Activated CD4-positive, alpha-beta T cell treated with anti-CD3 and anti-CD28 coated beads, Interleukin-2, amount 50 U/mL, for 48 hours (primary cell): ENCODE measurements at places on chromosomes 11 and 22.
A peak's percentile ranks its signal among the peaks of the same experiment; 100 is the strongest.

GRCh38 chr22:26295563-26296126, 126.4 kb downstream of the SEZ6L start:
- no peak for DNase-seq

- no peak for DNase-seq
Measured at GRCh38 chr11:34999453-34999852, 83.0 kb downstream of the PDHX start.

DNA sequence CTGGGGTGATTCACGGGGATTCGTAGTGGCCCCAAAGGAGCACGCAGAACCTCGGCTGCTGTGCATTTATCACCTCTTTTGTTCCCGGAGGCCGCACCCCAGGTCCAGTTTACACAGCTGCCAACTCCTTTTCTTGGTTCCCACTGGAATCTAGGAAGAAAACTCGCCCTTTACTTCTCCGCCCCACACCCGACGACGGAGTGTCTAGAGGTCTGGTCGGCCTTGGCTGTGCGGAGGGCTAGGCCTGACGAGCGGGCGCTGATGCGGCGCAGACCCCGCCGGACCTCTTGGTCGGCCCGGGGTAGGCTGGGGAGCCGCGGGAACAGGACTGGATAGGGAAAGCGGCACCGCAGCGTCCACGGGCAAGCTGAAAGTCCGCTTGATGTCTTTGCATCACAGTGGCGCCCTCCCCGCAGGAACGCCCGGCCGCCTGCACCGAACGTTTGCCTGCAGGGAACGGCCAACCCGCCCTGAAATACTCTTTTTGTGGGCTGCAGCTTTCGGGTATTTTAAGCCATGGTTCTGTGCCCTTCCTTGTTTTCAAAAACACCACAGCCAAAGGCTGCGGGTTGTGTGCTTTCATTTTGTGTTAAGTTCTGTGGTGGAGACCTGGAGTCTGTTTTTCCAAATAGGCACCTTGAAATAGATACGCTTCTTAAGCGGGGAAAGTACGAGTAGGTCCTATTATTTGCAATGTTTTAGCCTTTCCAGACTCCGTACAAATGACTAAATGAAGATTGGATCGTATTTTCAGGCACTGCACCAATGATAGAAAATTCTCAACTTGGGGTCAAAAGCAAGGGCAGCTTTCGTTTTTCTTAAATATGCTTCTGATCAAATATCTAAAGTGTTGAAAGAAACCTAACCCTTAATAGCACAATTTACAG, 829 bp upstream of the ZBED5 start:
- peak; percentile 54 for DNase-seq

GRCh38 chr22:39276440-39277141, 31.8 kb upstream of the PDGFB start:
- DNase-seq: no peak

DNA sequence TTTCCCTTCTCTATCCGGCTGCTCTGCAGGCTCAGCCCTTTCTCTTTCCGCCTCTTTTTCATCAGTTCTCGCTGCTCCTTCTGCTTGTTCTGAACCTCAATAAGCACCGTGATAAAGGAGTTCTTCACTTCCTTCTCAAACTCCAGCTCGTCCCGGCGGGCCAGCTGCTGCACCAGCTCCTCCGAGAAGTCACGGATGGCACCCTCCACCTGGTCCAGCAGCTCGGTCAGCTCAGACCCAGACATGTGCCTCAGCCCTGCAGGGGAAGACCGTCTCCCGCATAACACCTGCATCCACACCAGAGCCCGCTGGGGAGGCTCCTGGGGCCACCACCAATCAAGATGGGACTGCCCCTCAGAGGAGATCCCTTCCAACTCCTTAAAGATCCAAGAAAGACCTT, 40.2 kb downstream of the FEZ1 start:
- DNase-seq: no peak

DNA sequence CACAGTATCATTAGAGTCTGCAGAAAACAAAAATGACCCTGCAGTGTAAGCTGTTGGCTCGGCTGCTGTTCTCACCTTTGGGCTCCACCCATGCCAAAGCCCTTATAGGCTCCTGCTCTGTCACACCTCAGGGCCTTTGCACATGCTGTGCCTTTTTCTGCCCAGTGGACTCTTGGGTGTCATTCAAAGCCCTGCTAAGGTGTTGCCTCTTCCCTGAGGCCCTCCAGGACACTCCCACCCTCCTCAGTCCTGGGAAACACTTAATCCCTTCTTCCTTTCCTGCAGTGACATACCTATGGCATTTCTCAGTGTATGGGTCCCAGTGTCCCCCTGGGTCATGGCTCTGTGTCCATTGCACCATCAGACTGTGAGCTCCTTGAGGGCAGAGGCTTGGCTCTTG, 29.1 kb upstream of the CACNG2 start:
- no peak for DNase-seq

GRCh38 chr11:128904303-128904655, 13.1 kb downstream of the KCNJ5 start:
- DNase-seq: no peak

- DNase-seq: no peak
Measured at GRCh38 chr11:27085605-27086004, 45.0 kb downstream of the BBOX1 start.

DNA sequence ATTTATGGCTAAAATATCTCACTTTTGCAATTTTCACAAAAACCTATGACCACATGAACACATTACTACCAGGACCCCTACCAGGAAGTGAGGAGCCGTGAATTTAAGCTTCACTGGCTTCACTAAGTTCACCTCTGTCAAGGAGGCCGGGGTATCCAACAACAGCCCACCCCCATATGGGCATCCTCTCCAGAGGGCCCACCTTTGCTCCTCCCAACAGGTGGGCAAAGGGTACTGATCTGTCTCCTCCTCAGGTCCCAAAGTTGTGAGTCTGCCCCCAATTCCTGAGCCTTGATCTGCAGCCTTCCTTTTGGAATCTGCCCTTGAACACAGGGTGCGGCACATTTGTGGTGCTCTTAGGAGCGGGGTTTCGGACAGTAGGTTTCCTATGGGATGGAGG, 66.9 kb downstream of the OTOG start:
- no peak for DNase-seq

DNA sequence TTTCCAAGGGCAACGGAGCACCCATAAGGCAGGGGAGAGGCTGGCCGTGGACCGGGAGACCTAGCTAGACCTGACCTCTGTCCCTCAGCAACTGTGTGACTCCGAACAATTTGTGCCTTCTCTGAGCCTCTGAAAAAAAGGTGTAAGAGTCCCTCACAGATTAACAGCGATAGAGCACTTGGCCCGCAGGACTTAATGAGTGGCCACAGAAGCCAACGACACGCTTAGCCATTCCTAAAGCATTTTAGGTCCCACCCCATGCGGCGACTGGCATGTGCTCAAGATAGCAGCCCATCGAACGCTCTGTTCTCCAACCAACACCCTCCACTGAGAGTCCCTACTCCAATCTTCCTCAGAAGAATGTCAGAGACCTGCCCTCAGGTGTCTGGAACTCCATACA, 1.5 kb downstream of the SULT4A1 start:
- no peak for DNase-seq

- no peak for DNase-seq
Measured at GRCh38 chr22:35509451-35509850, 31.2 kb upstream of the RASD2 start.
